Daoy (cell line): ENCODE measurements at places on chromosomes 2 and 18. TPM values are rescaled to one million over a fixed set of nuclear protein-coding genes. Genes with fewer than 3 reads are reported as not detected.

Gene LYPD6B
- total RNA-seq, result 8.0 and 10.2 TPM in 2 replicates

Gene CABLES1
- total RNA-seq, result 6.2 and 7.8 TPM in 2 replicates

Gene TWSG1
- total RNA-seq, result 14.3 and 15.0 TPM in 2 replicates

DNA sequence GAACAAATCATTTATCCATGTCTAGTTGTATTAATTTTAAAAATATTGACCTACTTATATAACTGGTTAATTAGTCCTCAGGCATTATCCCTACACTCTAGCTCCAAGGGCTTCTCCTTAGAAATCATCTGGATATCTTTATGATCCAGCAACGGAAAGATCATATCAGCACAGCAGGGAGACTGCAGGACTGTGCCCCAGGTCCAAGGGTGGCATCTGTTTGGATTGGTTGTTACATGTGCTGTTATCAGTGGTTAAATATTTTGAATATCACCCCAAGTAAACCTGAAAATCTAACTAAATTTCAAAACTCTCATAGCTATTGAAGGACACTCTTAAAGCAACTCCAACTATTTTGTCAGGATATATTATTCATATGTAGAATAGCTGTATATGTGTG is 556.2 kb upstream of the ZEB2 start:
- no peak for DNase-seq

DNA sequence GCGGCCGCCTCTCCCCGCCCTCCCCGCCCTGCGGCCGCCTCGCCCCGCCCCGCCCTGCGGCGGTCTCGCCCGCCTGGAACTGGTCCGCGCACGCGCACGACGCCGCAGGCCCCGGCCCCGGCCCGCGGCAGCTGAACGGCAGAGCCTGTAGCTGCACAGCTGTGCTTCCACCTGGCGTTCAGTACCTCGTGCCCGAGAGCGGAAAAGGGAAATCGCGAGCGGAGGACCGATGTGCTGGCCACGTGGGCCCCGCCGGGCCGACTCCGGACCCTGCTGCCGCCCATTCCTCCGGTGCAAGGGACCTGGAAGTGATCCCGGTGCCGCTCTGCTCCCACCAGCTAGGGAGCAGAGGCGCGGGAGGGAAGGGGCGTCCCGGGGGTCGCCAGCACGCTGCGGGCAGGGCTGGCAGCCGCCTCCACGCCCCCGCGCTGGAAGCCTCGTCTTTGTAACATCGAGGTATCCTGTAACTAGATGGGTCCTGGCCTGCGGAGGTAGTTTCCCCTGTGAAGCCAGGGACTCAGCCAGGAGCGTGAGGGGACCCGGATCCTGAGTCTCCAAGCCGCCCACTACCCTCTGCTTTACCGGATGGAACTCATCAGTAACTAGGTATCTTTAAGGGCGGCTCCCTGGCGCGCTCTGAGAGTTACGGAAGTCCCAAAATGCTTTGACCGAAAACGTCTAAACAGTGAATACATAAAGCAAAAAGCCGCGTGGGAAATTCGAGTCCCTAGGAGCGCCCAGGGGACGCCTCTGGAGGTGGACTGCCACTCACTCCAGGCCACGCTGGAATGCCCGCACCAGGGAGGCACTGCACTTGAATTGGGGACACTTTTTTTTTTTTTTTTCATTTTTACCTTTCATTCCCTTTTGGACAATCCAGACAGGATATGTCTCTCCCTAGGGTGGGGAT is 704 bp upstream of the ODC1 start:
- no peak for DNase-seq

- DNase-seq, result no peak
Measured at GRCh38 chr2:141001750-141002149, 1129.1 kb downstream of the LRP1B start.

GRCh38 chr2:101355401-101356054 is 31.8 kb downstream of the CREG2 start:
- DNase-seq, result no peak

DNA sequence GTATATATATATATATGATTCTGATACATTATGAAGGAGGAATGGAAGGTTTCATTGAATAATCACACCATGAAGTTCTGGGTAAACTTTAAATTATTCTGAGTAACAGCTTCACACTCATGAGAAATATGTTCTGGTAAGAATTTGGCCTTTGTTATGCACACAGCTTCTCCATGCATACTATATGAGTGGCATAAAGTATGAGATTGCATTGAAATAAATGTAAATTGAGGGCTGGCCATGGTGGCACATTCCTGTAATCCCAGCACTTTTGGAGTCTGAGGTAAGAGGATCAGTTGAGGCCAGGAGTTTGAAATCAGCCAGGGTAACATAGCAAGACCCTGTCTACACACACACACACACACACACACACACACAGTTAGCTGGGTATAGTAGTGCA is 50.0 kb upstream of the ARL5A start:
- no peak for DNase-seq

GRCh38 chr2:675982-676646 is 1.1 kb downstream of the TMEM18 start:
- DNase-seq, result peak; percentile 74

DNA sequence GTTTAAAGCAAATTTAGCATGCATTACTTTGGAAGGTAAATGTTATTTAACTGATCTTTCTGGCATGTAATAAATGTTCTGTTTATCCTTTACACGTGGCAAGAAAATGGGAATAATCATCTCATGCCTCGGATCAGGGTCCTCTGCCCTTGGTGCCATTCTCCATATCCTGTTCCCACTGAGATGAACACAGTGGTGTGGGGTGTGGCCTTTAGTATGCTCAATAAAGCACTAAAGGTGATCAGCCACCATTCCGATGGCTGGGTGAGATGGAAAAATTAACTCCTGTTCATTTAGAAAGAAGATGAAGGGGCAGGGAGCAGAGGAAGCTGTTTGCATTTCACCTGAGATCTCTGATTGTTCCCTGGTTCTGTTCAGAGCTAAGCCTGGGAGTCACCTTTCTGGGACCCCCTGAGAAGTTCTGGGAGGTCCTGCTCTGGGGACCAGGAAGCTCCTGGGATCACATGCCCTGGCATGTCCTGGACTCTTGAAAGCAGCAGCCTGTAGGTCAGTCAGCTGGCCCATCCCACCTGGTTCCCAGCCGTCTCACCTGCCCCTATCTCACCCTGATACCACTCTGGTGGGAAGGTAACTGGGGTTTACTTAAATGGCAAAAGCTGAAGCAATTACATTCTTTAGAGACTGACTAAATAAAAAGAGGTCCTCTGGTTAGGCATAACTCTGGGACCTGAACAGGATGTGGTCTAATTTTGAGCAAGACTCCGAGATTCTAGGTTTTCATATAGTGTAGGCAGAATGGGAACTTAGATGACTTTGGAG is 288.9 kb upstream of the EPAS1 start:
- no peak for DNase-seq

GRCh38 chr2:18510775-18511174 is 49.7 kb downstream of the RDH14 start:
- DNase-seq, result no peak

DNA sequence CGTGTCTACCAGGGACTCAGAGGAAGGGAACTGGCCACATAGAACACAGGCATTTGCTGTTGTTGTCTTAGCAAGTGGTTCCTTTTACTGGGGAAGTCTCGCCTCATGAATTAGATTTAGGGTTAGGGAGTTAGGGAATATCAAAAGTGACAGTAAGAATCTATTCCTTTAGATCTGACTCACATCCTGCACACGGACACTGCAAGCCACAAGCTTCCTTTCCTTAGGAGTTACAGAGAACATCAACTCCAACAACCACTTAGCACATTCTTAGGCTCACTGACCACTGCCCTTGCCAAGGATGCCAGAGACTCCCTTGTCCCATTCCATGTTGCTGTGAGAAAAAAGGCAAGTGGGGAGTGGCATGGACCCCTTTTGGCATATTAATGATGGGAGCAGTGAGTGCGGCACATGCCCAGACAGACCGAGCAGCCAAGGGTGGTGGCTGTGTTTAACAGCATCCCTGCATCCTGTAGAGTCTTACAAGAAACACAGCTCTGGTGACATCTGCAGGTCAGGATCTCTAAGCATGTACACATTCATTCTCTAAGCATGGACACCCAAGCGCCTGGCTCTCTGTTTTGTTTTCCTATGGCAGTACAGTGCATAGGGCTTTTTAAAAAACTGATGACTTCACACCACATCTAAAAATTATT is 745.6 kb upstream of the RAB6C start:
- DNase-seq, result no peak

GRCh38 chr2:128169497-128169896 is 78.5 kb downstream of the UGGT1 start:
- no peak for DNase-seq

DNA sequence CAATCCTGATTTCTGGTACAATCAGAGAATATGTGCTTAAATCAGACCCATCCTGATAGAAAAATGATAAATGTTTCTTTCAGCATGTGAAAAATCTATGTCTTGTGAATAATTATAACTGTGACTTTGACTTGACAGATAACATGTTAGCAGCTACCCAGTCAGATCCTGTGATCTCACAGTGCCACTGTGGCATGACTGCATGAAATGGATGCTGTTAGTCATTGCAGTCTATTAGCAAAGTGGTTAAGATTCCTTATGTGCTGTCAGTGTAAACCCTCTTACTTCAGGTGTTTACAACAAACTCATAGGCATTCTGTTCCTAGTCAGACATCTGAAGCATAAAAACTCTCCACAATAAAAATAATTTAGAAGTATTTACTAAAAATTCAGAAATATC is 244.6 kb upstream of the RND3 start:
- peak; percentile 65 for DNase-seq

DNA sequence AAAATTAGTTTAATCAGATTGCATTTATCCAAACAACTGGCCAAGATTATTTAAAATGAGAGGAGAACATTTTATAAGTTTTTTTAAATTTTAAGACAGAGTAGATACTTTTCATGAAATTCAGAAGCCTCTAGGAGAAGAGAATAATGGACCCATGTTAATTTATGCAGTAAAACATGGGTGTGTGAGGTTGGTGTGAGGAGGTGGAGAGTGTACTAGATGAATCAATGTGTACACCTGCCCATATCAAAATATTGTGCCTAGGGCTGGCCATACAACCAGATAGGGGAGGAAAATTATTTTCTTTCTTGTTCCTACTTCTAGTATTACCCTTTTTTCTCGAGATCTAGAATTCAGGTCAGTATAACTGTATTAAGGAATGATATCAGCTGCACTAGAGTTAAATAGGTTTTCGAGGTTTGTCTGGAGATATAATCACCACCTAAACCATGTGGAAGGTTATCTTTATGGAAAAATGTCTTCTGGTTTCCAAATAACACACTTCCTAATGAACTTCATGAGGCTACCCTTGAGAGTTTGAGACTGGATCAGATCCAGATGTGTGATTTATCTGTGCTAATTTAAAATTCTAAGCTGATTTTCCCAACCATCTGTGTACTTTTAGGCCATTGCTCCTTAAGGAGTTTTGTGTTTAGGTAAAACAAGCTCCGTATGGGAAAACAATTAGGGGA is 37.6 kb downstream of the TMEM178A start:
- no peak for DNase-seq

DNA sequence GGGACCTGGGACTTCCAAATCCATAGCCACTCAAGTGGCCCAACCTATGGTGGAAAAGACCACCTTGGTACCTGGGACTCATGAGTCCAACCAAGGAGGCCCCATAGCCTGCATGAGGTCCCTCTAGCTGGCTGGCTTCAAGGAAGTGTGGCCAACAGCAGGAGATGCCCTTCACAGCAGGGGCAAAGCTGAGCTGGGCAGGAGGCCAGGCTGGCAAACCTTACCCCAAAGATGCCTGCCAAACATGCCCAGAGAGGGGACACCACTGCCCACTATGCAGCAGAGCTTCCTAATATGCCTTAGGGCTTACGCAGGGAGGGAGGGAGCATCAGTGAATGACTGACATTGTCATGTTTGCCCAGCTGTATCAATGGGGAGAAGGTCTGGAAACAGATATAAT is 188.0 kb upstream of the GLI2 start:
- no peak for DNase-seq

DNA sequence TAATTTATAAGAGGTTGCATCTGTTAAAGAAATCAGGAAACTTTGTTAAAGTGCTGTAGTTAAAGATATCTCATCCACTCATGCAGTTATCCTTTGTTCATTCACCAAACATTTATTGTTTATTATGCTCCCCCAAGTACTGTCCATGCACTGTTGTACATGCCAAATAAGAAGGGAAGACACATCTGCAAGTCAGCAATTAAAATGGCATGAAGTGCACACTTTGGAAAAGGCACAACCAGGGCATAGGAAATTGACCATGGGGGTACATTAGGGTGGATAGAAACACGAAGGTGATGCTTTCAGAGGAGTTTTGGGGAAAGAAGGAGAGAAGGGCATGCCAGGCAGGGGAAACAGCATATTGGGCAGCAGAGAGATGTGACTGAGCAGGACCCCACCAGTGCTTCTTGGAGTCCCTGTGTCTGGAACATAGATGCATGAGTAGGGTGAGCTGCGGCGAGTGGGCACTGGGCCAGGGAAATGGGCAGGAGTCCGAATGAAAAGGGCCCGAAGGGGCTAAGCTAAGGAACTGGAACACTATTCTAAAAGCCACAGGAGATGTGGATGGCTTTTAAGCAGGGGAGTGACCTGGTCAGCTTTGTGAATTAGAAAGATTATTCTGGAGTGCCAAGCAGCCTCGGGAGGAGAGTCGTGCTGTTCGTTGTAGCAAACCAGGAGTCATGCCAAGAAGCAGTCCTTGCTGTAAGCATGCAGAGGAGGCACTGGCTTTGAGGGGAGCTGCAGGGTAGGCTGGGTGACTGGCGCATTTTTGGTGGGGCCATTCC is 316.3 kb downstream of the AGPS start:
- DNase-seq, result no peak

DNA sequence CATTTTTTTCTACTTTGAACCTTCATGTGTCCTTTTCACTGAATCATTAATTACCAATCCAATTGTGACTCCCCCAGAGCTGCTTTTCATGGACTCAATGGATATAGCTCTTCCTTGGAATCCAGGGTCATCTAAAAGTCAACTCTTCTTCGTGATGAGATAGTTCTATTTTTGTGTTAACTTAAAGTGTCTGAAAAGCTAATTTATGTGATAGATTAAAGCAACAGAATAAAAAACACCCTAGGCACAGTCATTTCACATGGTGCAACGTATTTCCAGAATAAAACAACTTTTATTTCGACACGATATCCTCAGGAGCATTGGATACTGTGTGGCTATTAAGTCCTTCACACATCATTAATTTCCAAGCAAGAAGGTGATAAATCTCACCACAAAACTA is 250.6 kb upstream of the SPHKAP start:
- no peak for DNase-seq

DNA sequence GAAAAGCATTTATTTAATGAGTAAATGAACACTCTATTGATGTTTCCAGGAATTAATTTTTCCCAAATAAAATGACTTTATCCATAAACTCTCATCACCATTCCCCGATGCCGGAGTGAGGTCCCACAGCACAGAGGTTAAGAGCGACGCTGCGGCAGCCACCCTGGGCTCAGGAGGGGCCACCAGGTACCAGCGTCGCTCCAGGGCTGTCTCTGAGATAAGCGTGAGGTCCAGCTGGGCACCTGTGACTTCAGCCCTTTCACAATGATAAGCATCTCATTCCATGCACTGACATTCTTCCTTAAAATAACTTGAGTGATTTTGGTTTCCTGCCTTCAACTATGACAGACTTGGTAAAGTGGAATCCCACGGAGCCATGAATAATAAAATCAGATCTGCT is 182.1 kb downstream of the TWIST2 start:
- no peak for DNase-seq

GRCh38 chr2:43461453-43462073 is 134.3 kb downstream of the THADA start:
- no peak for DNase-seq
